ENCODE measurements at places on chromosomes 11 and 22.

DNA sequence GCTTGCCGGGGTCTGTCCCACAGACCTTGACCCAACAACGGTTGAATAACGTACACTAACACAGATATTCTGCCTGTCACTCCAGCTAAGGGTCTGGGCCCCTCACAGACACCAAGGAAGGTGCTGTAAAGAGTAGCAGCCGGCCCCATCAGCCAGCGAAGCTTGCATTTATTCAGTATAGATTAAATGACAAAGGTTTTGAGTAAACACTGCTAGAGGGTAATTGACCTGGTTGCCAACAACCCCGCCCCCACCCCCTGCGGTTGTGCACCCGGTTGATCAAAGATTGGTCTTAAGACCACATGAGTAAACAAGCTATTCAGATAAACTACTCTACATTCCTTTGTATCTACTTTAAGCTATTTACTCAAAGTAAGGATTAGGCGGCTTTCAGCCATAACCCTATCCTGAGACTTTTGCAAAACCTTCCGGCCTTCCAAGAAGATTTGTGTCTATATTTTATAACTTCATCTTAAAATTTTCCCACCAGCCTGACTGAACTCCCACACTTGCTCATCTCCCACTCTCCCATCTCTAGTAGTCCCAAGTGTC lies 4.8 kb upstream of the CKAP5 start:
- DNase-seq, result no peak

GRCh38 chr22:35070451-35071093 lies 4.6 kb downstream of the ISX start:
- DNase-seq, result no peak

- no peak for DNase-seq
Measured at GRCh38 chr22:41818596-41818995, 14.3 kb upstream of the SREBF2 start.

DNA sequence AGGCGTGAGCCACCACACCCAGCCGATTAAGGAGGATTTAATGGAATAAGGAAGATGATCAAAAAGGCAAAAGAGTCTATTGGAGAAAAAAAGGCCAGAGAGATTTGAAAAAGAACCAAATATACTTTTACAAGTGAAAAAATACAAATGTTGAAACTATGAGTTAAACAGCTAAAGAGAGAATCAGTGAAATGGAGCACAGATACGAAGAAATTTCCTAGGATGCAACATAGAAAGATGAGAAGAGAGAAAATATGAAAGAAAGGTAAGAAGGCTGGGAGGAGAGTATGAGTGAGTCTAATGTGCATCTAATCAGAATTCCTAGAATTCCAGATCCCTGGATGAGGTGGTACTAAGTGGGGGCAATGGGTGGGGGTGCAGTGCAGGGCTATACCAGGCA lies 19.4 kb upstream of the CELSR1 start:
- no peak for DNase-seq

DNA sequence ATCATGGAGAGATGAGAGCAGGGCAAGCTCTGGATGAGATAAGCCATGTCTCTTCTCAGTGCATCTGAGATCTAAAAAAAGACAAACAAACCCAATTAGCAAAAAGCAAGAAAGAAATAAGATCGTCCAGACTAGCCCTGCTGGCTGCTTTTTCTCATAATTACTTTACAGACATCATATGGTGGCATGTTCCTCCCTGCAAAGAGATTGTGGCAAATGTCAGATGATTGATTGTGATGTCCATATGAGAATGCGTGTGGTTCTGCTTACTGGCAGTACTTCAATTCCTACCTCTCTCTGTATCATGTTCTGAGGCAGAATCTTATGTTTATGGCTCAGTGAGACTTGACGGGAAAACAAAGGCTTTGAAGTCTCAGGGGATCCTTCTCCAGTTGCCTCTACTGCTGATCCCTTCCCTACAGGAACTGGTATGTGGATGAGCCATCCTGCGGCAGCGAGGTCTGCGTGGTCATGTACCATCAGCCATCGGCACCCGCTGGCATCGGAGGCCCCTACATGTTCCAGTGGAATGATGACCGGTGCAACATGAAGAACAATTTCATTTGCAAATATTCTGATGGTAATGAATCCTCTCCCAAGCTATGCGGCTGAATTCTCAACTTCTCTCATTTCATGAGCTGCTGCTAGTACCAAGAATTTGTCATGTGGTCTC lies 8.8 kb downstream of the LAYN start:
- DNase-seq, result no peak

- no peak for DNase-seq
Measured at GRCh38 chr22:25997886-25998775, 171.1 kb upstream of the SEZ6L start.

DNA sequence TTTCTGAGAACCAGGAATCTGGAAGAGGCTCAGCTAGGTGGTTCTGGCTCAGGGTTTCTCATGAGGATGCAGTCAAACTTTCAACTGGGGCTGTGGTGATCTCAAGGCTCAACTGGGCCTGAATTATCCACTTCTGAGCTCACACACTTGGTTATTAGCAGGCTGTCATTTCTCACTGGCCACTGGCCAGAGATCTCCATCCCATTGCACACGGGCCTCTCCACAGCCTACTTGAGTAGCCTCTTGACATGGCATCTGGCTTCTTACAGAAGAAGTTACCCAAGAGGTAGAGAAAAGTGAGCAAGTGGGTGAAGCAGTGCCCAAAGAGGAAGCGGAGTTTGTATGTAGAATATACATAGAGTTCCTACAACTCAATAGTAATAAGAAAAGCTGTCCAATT lies 16.0 kb downstream of the CALCA start:
- no peak for DNase-seq

DNA sequence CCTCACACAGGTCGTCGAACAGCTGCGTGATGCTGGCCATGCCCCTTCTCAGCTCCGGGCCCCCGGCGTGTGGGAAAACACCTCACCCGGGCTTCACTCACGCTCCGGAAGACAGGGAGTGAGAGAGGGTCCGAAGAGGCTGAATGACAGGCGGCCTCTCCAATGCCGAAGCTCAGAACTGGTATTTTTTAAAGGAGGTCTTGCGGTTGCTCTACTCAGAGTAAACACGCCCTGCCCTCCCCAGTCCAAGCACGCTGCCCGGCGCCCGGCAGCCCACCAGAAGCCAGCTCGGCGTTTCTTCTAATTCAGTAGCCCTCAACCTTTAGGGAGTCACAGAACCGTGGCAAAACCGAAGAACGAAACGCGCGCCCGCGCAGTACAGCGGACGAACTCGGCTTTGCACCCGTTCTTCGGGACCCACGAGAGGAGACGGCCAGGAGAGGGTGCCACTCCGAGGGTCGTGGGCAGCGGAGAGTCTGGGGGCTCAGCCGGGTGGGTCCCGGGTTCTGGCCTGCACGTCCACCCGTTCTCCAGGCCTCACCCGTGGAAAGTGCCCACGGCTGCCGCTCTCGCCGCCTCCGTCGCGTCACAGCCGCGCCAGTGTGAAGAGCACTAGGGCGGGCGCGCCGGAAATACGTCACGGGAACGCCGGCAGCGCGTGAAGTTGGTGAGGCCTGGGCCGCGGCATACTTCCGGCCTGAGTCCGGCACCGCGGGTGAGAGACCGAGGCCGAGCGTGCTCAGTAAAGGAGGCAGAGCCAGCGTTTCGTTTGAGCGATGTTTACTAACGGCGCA lies at the start of gene TUBGCP6:
Gene TUBGCP6, minus strand, starts transcription at position 604 of the 794 bp plus-strand sequence. Its CDS starts 564 bp downstream, at position 40.
- DNase-seq, result peak; percentile 77

- no peak for DNase-seq
Measured at GRCh38 chr11:42960521-42961088, 351.2 kb upstream of the API5 start.

DNA sequence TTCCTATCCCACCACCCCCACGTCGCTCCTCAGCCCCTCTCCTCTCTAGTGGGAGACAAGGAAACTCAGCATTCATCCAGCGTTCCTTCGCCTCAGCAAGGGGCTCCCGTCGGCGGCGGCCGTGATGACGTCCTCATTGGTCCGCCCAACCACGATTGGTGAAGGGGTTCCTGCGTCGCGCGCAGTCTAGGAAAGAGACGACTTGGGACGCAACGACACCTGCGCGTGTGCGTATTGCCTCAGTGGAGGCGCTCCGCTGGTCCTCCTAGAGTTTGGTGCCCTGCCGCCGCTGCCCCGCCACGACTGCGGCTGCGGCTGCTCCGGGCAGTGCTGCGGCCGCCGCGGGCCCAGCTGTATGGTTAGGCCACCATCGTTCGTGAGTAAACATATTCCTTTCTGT lies 56.6 kb downstream of the CCDC81 start:
- DNase-seq, result no peak

- DNase-seq, result no peak
Measured at GRCh38 chr11:103898577-103899336, 137.7 kb upstream of the DDI1 start.

- no peak for DNase-seq
Measured at GRCh38 chr22:27718186-27719035, 83.1 kb downstream of the MN1 start.

- no peak for DNase-seq
Measured at GRCh38 chr11:19607656-19608360, 104.8 kb upstream of the NAV2 start.

DNA sequence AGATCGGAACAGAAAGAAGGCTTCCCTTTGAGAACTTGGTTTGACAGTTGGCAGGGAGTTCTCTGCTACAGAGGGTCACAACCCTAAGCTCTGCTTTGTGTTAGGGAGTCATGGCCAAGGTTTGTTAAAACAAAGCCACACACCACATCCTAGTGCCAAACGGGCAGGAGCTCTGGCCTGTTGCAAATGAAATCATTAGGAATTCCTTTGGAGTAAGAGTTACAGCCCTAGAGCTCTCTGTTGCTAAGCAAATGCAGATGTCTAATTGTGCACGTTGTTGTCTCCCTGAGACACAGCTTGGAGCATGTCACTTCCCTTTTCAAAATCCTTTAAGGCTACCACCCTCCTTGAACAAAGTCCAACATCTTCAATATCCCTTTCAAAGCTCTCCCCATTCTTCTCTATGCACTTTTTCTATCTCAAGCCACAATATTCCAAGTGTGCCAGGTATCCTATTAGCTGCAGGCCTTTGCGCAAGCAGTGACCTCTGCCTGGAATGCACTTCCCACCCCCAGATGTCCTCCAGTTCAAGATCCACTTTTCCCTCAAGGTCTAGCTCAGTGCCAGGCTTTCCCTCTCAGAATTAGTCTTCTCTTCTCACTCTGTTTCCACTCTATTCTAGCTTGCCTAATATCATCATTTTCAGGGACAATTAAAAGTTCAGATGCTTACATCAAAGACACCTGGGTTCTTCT lies 253.7 kb upstream of the POU2AF2 start:
- DNase-seq, result no peak

GRCh38 chr11:69518081-69518950 lies 36.9 kb downstream of the LINC01488 start:
- no peak for DNase-seq

- no peak for DNase-seq
Measured at GRCh38 chr11:35235936-35236666, 97.1 kb downstream of the CD44 start.

DNA sequence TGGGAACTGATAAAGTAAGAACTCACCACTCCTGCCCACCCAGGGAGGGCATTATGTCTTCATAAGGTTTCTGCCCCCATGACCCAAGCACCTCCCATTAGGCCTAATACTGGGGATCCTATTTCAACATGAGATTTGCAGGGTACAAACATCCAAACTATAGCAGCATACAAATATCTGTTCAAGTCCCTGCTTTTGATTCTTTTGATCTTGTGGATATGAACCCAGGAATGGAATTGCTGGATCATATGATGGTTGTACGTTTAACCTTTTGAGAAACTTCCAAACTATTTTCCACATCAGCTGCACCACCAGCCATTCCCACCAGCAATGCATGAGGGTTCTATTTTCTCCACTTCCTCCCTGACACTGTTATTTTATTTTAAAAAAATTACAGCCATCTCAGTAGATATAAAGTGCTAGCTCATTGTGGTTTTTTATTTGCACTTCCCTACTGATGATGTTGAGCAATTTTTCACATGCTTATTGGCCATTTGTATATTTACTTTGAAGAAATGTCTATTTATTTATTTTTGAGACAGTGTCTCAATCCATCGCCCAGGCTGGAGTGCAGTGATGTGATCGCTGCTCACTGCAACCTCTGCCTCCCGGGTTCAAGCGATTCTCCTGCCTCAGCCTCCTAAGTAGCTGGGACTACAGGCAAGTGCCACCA lies 7.1 kb upstream of the ATG16L2 start:
- no peak for DNase-seq

DNA sequence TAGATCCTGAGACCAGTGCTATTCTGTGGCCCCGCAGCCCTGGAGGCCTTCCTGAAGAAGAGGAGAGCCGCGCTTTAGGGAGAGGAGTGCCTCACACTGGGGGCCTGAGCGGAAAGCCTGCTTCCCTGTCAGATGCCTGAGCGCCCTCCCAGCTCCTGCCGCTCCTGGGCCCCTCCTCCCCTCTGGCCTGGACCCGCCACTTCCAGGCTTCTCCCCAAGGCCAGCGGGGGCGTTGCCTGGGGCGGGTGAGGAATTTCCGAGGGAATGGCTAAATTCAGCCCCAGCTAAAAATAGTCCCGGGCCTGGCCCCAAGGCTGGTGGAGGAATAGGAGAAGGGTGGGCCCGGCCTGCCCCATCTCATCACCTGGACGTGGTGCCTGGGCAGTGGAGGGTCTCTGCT lies 15.4 kb downstream of the ARHGEF17 start:
- no peak for DNase-seq

- no peak for DNase-seq
Measured at GRCh38 chr22:19535001-19535400, 10.8 kb upstream of the CLDN5 start.

GRCh38 chr11:93494357-93494756 lies 48.8 kb downstream of the SMCO4 start:
- DNase-seq, result no peak

DNA sequence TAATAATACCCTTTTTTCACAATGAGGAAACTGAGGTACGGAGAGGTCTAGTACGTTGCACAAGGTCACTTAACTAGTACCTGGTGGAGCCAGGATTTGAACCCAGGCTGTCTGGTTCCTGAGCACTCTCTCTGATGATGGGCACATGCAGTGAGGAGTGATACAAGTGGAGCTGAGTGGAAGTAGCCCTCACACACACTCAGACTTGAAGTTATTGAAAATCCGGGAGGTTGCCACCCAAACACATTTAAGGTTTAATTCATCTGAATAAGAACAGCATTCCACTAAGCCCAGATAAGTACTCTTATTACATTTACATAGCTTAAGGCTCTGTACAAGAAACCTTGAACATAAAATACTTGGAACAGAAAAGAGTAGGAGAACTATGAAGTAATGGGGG lies 4.8 kb downstream of the GRAP2 start:
- no peak for DNase-seq

GRCh38 chr11:119832202-119832935 lies 103.4 kb upstream of the NECTIN1 start:
- no peak for DNase-seq
